ENCODE measurements at places on chromosomes 16 and 17.

DNA sequence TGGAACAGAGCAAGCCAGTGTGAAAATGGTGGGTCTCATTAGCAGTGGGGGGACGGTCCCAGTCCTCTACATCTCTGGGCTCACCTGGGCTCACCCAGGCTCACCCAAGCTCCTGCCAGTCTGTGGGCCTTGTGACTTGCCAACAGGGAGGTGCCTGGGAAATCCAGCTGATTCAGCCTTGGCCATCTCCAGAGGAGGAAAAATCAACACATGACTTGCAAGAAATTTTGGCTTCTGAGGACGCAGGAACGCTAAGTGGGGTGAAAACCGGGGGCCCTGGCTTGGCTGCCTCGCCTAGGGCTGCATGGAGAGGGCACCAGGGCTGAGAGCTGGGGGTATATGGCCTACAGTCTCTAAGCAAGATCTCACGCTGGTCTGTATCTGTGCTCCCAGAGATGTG is 47.7 kb downstream of the VAC14 start:
- DNase-seq = no peak

GRCh38 chr16:50747207-50747956 is 5.5 kb downstream of the CYLD start:
- no peak for DNase-seq

DNA sequence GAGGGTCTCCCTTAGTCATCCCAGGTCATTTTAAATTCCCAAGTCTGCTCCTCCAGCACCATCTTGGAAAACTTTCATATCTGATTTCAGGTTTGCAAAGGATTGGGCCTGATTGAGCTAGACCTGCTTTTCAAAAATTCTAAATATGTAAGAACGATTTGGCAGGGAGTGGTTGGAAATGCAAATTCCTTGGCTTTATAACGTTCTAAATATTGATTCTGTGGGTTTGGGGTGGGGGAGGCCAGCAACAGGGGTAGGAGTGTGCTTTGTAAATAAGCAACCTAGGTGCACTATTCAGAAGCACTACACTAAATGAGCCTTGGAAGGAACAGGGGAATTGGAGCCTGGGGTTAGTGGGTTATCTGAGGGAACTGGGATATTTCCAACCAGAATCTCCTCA is 47.9 kb downstream of the TMEM114 start:
- no peak for DNase-seq

DNA sequence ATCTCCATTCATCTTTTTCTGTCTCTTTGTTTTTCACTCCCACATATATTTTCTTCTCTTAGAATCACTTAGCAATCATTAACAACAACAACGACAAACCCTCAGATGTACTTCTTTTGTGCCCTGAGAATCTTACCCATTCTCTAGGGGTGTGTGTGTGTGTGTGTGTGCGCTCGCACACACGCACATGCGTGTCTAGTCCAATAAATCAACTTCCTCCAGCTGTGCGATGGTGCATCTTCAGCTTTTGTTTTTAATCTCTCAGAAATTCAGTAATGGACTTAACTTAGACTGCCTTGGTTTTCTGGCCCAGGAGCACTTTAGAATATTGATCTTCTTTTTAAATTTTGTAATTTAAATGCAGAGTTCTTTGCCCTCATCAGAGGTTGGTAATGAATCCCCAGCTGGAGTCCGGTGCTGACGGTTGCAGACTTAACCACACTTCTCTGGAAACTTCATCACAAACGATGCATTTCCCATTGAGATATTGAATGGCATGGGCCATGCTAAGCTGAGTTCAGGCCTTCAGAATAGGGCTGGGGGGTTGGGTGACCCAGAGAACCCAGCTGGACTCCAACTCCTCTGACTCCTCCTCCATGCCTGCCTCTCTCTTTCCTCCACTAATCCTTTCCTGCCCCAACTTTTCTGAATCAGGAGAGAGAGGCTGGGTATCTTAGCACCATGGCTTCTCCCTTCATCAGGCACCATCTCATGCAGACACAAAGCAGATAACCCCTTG is 193.9 kb downstream of the ZNF18 start:
- DNase-seq = no peak

GRCh38 chr16:72474501-72475123 is 302.7 kb upstream of the PMFBP1 start:
- DNase-seq = no peak
